ENCODE measurements at places on chromosomes 5 and 9.

DNA sequence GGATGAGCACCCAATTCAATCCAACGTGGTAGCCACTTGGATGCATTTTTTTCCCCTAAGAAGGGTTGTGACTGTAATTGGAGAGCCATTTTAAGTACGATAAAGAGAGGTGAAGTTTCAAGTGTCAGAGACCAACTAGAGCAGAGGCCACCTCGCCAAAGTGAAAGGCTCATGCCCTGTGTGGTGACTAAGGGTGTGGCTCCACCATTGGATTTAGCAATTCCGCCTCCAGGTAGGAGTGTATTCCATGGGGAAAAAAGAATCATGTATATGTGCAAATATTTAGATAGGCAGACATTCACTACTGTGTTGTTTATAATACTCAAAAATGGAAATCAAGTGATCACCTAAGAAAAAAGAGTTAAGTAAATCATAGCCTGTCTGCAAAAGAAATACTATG is 53.1 kb upstream of the S1PR3 start:
- no peak for DNase-seq

DNA sequence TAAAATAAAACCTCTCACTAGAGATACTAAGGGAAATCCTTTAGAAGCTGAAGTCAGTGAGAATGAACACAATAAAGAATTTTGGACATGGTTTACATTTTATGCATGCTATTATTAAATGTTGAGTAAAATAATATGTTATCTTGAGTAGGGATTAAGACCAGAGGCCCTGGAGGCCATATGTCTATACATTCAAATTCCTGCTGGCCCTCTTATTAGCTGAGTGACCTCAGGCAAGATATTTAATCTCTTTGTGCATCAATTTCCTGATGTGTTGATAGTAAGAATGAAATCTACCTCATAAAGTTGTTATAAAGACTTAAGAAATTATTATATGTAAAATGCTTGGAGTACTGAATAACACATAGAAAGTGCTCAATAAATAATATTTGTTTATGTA is 281.1 kb upstream of the KLF4 start:
- no peak for DNase-seq

GRCh38 chr9:643966-644365 is 197.5 kb upstream of the DMRT1 start:
- DNase-seq: no peak

- DNase-seq: no peak
Measured at GRCh38 chr9:73168298-73168934, 16.8 kb downstream of the ANXA1 start.

GRCh38 chr5:110496276-110496675 is 230.2 kb downstream of the TMEM232 start:
- DNase-seq: no peak

DNA sequence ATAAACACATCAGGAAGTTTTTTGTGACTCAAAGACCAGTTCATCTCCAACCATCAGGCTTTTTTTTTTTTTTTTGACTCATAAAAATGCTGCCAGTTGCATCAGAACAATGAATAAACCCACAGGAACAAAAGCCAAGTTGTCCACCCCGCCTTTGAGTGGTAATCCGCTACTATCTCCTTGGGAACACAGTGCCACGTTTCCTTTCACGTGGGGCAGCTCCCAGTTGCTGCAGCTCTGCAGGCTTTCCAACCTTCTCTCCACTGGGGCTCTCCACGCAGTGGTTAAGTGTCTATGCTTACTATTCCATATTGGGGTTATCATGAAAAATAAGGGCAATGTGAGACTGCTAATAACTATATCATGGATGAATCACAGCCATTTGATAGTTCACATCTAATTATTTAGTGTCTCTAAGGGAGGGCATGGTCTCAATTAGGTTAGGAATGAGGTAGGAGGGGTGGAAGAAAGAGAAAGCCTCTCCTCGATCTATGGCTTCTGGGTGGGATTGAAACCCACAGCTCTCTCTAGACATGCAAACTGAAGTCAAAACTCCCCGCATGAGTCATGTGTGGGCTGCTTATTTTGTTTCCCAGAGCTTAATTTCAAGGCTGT is 55.8 kb upstream of the ACTBL2 start:
- no peak for DNase-seq

Data from left forelimb (tissue), 1 donor.